ENCODE measurements at places on chromosomes 3 and 15.

DNA sequence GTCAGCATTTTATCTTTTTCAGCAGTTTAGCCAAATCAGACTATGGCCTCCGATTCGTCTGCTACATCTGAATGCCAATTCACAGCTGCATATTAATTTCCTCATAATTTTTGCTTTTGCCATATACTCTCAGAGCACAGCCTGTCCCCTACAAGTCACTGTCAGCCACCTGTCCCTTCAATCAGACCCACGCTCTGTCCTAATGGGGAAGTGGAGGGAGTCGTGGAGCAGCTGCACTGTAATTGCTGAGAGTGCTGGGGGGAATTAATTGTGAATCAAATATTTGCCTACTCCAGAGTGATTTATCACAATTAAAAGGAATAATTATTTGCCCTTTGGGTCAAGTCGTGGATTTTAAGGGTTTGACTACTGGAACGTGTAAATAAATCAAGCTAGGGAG lies 75.5 kb downstream of the EBLN2 start:
- no peak for DNase-seq

DNA sequence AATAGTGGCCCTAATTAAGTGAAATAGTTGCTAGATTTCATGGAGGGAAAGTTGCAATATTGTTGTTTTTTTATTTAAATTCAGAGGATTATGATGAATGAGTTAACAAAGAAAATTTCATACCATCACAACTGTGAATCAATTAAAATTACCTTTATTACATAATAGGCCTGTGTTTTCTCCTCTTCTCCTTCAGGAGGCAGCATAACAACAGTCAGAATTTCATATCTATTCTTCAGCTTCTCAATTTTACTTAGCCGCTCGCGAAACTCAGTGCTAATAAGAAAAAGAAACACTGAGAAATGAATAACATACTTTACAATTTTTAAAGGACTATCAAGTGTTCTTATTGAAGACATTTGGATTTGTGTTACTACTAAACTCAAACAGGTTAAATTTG lies 29.4 kb downstream of the TTC14 start:
- DNase-seq = no peak

- DNase-seq = no peak
These were observed 110.5 kb upstream of the BFSP2 start for GRCh38 chr3:133289322-133289721.

DNA sequence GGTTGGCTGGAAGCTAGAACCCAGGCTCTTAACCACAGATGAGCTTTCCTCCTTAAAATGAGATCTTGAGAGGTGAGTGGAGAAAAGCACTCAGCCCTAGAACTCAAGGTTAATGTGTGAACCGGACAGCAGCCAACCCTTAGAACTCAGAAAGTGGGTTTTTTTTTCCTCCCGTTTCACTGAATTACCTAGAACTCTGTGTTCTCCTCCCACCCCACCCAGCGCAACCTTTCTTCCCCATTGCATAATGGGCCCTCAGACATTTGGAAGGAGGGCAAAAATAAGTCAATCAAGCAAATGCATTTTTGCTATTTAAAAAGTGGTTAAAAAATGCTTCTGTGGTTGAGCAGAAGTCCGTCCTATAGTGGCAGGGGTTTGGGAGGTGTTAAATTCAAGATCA lies 36.7 kb downstream of the POC1A start:
- no peak for DNase-seq

DNA sequence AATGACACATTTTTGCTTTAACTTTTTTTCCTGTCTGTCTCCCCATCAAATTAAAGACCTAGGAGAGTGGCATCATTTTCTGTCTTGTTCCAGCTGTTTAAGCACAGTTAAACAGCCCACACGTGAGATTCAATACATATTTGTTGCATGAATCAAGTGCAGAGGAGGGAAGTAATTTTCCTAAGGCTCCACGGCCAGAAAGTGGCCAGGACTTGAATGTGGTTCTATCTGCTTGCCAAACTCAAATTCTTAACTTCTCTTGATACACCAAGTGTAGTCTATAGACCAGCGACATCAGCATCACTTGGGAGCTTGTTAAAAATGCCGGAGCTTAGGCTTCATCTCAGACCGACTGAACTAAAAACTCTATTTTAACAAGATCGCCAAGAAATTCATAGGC lies 724.8 kb upstream of the CFAP20DC start:
- no peak for DNase-seq

GRCh38 chr15:95839367-95839782 lies 491.1 kb upstream of the NR2F2 start:
- DNase-seq = no peak

- no peak for DNase-seq
These were observed 32.3 kb downstream of the B3GNT5 start for GRCh38 chr3:183285318-183285717.

- no peak for DNase-seq
These were observed 864.4 kb upstream of the CFAP20DC start for GRCh38 chr3:59914251-59914650.

DNA sequence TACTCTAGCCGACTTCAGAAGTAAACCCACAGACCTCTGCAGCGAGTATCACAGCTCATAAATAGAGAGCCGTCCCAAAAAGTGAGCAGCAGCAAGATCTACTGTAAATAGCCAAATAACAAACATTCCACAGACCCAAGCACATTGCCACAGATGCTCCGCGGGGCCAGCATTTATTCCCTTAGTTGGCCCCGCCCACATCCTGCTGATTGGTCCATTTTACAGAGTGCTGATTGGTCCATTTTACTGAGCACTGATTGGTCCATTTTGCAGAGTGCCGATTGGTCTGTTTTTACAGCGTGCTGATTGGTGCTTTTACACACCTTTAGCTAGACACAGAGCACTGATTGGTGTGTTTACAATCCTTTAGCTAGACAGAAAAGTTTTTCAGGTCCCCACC lies 17.3 kb upstream of the GABRB3 start:
- DNase-seq = no peak

DNA sequence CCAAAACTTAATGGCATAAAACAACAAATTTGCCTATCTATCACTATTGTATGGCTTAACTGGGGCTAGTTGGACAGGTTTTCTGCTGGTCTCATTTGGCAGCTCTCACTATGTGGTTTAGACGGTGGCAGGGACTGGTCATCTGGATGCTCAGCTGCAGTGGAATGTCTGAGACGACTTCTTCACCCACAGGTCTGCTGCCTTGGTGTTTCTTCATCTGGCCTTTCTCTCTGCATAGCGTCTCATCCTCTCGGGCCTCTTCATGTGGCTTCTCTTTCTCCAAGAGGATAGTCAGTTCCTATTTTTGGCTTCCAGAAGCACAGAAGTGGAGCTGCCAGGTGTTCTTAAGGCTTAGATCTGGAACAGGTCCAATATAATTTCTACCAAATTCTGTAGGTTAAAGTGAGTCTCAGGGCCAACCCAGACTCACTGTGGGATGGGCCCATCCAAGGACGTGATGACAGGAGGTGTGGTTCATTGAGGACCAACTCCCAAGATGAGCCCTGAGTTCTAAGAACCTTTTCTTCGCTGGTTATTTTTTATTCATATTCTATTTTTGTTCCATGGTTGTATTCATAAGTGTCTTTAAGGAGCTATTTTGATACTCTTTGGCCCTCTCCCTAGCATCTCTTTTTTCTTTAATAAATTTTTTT lies 18.6 kb downstream of the UBE2Q2 start:
- no peak for DNase-seq

GRCh38 chr15:95401587-95401986 lies 928.9 kb upstream of the NR2F2 start:
- DNase-seq = no peak

GRCh38 chr3:44647771-44648170 lies 761 bp upstream of the ZNF35 start:
- no peak for DNase-seq

GRCh38 chr3:157174290-157174648 lies 14.3 kb upstream of the CCNL1 start:
- DNase-seq = no peak

GRCh38 chr15:83605111-83605945 lies 48.6 kb upstream of the ADAMTSL3 start:
- DNase-seq = no peak

DNA sequence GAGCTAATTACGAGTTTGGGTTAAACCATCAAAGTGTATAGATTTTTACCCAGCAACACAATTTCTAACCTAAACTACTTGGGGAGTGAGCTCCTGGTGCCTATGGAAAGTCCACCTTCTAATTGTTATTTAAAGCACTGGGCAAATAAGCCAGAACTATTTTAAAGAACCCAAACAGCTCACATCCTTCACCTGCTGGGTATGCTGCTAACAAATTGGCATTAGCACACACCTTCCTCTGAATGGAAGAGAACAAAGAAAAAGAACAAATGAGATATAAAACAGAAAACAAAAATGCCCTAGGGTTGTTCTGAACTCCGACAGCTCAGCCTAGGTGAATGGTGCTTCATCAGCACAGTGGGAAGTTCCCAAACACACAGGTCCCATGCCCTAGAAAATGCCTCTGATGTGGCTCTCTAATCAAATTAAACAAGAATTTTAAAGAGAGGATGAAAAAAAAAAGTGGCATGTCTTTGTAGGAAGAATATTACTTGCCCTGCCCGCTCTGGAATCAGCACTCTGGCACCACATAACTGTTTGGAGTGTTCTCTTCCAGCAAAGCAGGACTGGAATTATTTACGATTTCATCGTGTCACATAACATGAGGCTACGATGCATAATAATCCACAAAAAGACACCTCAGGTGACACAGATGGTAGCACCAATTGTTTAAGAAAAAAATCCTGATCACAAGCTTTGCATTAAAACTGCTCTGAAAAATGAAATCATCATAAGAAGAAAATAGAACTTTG lies 334.4 kb downstream of the GBE1 start:
- no peak for DNase-seq

DNA sequence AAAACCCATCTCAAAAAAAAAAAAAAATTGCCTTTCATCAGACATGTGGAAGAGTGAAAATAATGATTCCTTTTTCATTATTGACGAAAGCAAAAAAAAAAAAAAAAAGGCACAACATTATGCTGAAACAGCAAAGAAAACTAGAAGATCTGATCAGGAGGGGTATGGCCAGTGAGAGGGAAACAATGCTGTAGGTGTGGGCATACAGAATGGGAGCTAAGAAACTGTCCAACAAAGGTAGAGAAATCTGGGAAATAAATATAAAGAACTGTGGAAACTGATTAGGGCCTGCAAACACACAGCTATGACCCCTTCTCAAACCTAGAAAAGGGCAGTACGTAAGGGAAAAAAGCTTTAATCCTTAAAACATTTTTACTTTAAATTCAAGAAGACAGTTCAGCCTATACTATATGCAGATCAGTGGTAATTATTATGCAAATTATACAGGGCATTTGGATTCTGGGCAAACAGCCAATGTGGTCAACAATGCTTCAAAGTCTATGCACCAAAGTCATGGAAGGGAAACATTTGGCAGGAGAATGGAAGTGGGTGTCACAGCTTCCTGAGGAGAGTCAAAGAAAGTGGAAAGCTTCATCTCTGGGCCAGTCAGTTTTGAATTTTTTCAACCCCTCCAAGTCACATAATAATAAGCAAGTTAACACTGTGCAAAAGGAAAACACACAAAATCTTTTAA lies 68.3 kb upstream of the SLC12A8 start:
- no peak for DNase-seq

GRCh38 chr3:129440618-129441190 lies 680 bp downstream of the IFT122 start:
- DNase-seq = peak; percentile 76

GRCh38 chr3:148379763-148380382 lies 317.8 kb upstream of the AGTR1 start:
- peak; percentile 9 for DNase-seq
